ENCODE measurements at places on chromosomes 11 and 22. TPM values are rescaled to one million over a fixed set of nuclear protein-coding genes. Genes with fewer than 3 reads are reported as not detected.

DNA sequence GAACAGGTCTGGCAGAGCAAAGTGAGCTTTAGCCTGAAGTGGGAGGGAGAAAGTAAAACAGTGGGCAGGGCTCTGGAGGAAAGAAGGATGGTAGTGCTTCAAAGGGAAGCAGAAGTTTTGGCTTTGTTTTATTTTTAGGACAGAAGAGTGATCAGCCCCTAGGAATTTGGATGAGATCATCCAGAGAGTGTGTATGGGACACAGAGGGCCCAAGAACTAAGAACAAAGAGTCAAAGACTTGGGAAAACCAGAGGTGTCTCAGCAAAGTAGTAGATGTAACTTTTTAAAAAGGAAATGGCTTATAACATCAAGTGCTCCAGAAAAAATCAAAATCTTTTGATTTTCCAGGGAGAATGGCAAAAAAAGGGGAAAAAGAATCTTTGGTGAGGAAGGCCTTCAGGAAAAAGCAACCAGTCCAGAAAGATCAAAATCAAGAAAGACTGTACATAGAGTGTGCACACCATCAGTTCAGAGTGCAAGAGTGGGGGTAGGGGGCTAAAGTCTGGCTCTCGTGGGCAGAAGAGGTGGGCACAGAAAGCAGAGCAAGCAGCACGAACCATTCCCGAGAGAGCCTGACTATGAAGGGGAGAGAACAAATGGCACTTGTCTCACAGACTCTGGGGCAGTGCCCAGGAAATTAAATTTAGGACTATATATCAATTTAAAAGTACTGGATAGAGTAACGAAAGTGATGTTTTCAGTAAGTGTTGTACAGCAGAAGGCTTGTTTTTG lies 30.0 kb downstream of the MAPK1 start:
- peak; percentile 92 for DNase-seq

DNA sequence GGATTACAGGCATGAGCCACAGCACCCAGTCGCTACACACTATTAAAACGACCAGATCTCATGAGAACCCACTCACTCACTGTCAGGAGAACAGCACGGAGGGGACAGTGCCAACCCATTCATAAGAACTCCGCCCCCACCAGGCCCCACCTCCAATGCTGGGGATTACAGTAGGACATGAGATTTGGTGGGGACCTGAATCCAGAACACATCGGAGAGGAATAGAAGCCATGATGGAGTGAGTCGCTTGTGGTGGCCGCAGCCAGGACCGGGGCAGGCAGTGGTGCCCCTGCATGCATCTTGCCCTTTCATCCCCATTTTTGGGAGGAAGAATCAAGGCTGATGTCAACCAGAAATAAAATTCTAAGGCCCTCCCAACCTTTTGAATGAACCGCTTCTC lies 8.7 kb downstream of the NADSYN1 start:
- DNase-seq: no peak

DNA sequence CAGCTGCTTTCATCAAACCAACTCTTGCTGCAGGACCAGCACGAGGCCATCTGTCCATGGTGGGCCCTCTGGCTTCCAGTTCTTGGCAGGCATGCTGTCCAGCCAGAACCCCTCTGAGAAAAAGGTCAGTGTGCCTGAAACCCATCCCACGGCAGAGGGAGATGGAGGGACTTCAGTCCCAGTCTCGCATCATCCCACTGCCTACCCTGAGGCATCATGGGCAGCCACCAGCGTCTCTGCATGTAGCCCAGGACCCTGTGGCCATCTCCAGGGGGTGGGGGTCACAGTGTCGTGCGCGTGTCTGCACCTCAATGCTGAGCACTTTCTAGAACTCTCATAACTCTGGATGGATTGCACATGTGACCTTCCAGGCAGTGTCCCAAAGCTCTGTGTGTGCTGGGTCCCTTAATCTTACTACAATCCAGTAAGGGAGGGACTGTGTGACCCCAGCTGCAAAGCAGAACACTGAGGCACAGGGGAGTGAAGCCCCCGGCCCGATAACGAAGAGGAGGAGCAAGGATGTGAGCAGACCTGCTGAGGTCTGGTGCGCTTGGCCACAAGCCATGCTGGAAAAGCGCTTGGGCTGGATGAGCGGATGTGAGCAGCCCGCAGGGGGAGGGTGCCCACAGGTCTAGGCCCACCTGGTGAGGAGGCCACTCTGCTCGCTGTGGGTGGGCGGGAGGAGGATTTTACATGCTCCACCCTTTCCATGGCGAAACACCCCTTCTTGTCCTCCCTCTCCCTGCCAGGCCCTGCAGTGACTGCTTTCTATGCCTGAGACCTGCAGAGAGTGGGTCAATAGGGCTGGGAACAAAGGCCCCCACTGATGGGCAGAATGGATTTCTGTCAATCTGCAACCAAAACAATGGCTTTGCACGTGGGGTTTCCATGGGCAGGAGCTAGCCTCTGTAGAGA lies 1401.0 kb downstream of the BRD1 start:
- no peak for DNase-seq

GRCh38 chr11:116384407-116384806 lies 388.4 kb downstream of the BUD13 start:
- DNase-seq: no peak

GRCh38 chr11:77789731-77790476 lies 30.6 kb downstream of the RSF1 start:
- DNase-seq: no peak

DNA sequence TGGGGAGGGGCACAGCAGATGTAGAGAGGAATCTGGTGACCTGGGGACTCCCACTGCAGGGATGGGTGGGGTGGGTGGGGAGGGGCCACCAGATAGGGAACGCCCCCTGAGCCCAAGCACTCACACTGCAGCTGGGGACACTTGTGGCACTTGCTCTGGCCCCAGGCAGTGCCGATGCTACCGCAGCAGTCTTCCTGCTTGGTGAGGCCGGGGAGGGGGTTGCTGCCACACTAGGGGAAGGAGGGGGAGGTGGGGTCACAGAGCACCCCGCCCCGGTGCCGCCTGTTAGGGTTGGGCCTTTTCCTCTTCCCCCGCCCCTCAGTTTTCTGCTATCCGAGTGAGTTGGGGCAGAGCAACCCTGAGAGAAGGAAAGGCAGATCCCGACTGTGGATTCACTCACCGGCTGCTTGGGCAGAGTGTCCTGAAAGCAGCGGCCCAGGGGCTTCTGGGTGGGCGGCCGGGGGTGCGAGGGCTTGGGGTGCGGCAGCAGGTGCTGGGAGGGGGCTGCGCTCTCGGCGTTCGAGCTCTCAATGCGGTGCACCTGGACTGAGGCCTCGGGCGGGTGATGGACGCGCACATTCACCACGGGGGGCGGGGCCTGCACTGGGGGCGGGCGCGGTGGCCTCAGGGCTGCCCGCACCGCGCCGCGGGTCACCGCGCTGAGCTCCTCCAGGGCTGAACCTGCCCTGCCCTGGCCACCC lies 4.7 kb downstream of the LTBP3 start:
- DNase-seq: no peak

GRCh38 chr11:15223318-15223717 lies 108.6 kb downstream of the INSC start:
- DNase-seq: peak; percentile 27

DNA sequence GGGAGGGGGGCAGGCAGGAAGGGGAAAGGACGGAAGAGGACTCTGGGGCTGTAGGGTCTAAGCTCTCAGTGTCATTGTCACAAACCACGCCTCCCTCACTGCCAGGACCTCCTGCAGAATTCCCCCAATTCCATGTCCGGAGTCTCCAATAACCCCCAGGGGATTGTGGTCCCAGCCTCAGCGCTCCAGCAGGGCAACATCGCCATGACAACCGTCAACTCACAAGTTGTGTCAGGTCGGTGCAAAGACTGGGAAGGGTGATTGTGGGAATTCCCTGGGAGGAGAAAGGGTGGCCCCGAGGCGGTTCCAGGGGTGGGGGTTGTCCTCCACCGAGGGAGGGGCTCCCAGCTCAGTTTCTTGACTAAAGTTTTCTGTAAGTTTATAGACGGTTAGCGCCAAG lies 86.0 kb downstream of the FEZ1 start:
- no peak for DNase-seq

- no peak for DNase-seq
Measured at GRCh38 chr11:122044086-122044485, 71.9 kb downstream of the BLID start.

DNA sequence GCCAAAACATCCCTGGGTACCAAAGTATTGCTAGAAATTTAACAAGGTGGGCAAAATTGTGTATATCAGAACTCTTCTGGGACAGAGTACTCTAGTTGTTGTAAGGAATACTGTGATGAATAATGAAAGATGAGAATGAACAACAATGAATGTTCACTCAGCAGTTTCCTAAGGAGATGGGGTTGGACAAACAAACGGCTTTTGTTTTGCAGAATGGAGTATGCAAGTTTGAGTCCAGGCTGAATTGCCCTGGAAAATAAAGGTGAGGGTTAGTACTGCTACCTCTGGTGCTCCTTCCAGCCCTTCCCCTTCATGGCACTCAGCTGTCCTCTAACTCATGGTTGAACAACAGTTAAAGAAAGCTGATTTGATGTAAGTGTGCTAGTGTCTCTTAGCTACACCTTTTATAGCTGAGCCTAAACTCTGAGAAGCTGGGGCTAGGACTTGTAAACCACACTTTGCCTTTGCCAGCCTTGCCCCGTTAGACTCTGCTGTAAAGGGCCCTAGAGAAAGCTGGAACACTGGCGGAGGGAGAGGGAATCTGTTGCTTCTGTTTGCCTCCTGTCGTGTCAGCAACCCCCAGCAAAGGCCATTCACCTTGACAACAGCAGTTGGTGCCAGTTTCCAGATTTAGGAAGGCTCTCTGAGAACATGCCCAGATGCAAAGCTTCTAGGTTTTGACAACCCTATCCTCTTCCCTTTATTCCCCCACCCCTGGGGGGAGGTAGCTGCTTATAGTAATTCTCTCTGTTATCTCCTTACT lies 41.2 kb upstream of the POLD3 start:
- DNase-seq: no peak

GRCh38 chr22:34010259-34010658 lies 90.0 kb upstream of the LARGE1 start:
- DNase-seq: no peak

DNA sequence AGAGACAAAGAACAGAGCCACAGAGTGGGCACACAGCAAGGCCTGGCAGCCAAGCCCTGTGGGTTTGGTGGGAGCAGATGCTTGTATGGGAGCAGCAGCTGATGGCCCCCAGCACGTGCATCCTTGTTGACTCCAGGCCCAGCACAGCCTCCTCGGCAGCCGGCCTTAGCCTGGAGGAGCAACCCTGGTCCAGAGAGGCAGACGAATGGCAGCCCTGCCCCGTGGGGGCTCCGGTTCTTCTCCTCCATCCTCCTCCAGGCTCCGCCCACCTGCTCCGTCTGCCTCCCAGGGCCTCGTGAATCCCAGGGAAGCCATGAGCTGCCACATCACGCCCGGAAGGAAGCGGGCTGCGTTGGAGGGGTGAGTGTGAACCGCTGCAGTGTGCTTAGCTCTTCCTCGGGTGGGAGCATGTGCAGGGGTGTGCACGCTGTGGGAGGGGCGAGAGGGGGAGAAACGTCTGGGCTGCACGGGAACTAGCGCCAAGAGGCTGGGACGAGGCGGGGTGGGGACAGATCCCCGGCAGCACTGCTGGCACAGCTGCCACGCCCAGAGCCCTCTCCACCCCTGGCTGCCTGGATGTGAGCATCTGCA lies 36.3 kb upstream of the JAM3 start:
- peak; percentile 50 for DNase-seq

DNA sequence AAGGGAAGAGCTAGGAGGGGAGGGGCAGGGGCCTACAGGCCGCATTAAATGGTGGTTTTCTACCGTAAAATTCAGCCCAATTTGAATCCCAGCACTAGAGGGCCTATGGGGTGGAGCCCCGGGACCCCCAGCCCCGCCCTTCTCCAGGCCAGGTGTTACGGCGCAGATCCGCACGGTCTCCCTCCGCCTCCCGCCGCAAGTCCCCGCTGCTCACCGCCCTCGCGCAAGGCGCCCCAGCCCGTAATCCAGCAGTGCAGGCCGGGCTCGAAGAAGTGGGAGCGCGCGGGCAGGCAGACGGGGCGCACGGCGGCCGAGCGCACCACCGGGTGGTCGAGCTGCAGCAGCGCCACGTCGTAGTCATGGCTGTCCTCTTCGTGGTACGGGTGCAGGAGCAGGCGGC lies 17.3 kb downstream of the KCTD17 start:
- no peak for DNase-seq

GRCh38 chr22:35458547-35459422 lies 58.8 kb downstream of the MCM5 start:
- DNase-seq: no peak

GRCh38 chr11:83628622-83629355 lies 342.6 kb upstream of the CCDC90B start:
- no peak for DNase-seq

SLC6A5 gene
- 2.2 TPM for total RNA-seq

HSPB2 gene
- not detected for total RNA-seq

IL18 gene
- total RNA-seq: 16.9 TPM

NADSYN1 gene
- 92.9 TPM for total RNA-seq

LRP4 gene
- 4.1 TPM for total RNA-seq

SLC17A6 gene
- 7.0 TPM for total RNA-seq

SAMM50 gene
- total RNA-seq: 18.8 TPM
